ENCODE measurements at places on chromosomes 3 and 15.

DNA sequence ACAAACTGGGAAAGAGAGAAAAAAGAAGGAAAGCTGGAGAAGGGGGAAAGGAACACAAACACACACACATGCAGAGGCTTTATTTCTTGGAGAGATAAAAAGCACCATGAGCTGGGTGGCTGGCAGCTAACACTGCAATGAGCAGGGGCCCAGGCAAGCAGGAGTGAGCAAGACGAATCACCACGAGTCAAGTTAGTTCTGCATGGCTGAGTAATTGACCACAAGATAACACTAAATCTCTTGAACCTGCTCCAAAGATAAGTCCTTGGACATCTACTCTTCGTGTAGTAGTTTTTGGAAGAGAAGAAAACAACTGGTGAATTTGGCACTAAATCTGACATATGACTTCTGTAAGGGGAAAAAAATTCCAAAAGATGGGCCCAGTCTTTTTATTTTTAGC is 100.9 kb downstream of the MYO5A start:
- peak; percentile 7 for DNase-seq

GRCh38 chr3:123832692-123833397 is 51.3 kb downstream of the MYLK start:
- DNase-seq, result no peak

- DNase-seq, result no peak
These were observed 124.2 kb downstream of the GHSR start for GRCh38 chr3:172323894-172324610.

DNA sequence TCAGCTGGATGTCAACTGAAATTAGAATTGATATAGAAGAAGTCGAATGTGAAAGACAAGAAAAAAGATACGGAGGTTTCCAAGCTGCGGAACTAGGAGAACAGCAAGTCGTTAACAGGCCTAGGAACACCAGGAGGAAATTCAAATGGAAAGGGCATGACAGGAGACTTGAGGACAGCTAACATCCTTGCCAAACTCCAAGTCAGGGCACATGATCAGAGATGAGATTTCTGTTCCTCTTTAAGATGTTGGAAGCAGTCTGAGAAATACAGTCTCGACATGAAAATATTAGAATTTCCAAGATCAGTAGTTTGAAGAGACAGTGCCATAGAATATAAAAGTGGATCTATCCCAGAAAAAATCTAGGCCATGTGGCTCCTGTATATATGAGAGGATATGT is 5.0 kb downstream of the MYO5A start:
- DNase-seq, result no peak

DNA sequence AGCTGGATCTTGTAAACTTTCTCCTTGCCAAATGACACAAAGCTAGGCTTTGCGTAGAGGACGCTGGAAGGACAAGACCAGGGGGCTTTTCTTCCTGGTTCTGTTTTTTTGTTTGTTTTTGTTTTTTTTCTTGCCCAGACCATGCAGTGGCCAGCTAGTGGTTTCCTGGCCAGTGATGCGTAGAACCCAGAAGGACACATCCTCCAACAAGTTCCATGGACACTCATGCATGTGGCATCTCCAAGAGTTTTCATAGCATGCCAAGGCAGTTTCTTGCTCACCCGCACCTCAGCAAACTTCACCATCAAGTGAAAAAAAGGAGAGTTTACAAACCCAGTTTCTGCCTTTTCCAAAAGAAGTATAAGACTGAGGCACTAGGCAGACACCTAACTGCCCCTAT is 46.1 kb upstream of the TMCO5A start:
- DNase-seq, result no peak

DNA sequence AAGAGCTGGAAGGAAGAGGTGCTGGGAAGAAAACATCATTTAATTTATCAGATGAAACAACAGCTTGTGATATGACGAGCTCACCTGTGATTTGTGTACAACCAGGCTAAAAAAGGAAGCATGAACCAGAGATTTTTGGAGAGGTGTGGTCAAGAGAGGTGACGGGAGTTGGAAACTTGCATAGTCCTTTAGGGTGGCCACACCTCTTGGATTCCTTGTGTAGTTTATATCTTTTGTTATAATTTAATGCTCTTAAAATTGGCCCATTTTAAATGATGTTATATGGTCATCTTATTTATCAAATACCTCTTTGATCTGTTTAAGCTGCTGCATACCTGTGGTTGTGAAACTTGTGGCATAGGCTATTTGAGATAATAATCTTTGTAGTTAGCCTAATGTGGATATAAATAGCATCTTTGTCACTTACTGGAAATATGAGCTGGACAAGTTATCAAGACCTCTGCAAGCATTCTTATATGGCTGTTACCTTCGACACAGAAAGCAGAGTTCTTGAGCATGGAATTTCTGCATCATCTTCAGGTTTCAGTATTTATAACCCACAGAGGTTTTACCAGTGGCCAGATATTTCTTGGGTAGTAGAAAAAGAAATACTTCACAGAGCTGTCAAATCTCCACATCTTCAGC is 49.1 kb downstream of the IL1RAP start:
- DNase-seq, result no peak

DNA sequence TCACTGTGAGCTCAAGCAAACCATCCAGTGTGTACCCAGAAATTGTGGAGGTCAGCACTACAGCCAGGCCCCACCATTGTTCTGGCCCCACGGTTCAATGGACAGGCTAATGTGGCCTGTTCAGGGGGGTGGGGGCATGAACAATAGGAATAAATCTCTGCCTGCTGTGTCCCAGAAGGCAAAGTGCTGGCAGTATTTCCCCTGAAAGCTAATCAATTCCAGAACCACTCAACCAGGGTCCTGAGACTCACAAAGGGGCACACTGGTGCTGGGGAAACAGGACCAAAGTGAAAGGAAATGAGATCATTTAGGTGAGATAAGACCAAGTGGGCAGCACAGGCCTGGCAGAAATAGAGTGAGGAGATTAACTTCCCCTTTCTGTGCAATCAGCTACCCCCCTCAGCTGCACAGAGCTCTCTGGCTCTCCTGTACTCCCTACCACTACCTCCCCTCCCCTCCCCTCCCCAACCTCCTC is 11.5 kb downstream of the CRYGS start:
- no peak for DNase-seq

- no peak for DNase-seq
These were observed 187.3 kb upstream of the BCL6 start for GRCh38 chr3:187932530-187932929.

GRCh38 chr3:195173657-195174056 is 97.3 kb downstream of the XXYLT1 start:
- DNase-seq, result no peak

- DNase-seq, result peak; percentile 44
These were observed 53.7 kb downstream of the CCDC54 start for GRCh38 chr3:107430996-107431245.

Data from stimulated activated CD4-positive, alpha-beta T cell treated with anti-CD3 and anti-CD28 coated beads, Interleukin-2, amount 100 ng/mL, for 24 hours (primary cell).